ENCODE measurements at places on chromosomes 13 and 19. TPM values are rescaled to one million over a fixed set of nuclear protein-coding genes. Genes with fewer than 3 reads are reported as not detected.
A peak's percentile ranks its signal among the peaks of the same experiment; 100 is the strongest.

GRCh38 chr19:46116121-46116520 lies 8.4 kb downstream of the IGFL3 start:
- H3K27me3 ChIP-seq: no peaks in the 10 kb centered on the region
- no peak overlapping the region for H3K4me3 ChIP-seq

KLF1 gene
- not detected for total RNA-seq

DNA sequence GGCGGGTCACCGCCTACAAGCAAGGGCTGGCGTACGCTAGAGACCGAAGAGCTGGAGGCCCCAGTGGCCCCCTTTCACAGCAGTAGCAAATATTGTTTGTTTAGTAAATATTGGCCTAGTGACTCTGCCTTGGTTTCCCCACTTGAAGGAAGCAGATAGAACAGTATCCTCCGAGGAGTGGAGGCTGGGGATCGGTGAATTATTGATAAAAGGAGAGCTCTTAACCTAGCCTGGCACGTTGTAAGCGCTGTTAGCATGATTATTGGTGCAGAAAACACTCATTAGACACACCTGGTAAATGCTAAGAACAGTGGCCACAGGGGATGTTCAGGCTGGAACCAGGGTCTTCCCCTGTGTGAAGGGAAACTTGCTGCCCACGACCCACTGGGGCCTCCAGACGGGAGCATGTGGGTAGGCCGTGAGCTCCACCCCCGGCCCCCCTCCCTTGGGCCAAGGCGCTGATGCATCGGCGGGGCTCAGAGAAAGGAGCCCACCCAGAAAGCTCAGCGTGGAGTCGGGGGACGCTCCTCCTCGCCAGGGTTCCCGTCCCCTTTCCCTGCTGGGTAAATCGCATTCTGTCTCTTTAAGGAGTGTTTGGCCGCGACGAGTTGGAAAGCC lies 2.3 kb downstream of the IER2 start:
- H3K27ac ChIP-seq: peak overlapping the region; percentile 100
- H3K36me3 ChIP-seq: no peaks in the 10 kb centered on the region
- no peaks in the 10 kb centered on the region for H3K27me3 ChIP-seq
- peaks cover 60% of the 10 kb centered on the region for H3K4me1 ChIP-seq

CCDC8 gene
- total RNA-seq: 4.5 TPM

LILRA1 gene
- total RNA-seq: 0.23 TPM

- DNase-seq: no peak
- no peaks in the 10 kb centered on the region for H3K27me3 ChIP-seq
- peaks cover 12% of the 10 kb centered on the region for H3K4me1 ChIP-seq
- no peak overlapping the region for H3K4me3 ChIP-seq
- H3K36me3 ChIP-seq: peaks cover 67% of the 10 kb centered on the region
- H3K27ac ChIP-seq: no peak overlapping the region
Observed at GRCh38 chr19:6038634-6039405, 60.9 kb upstream of the RANBP3 start.

SIGLEC6 gene
- 0.58 TPM for total RNA-seq

GRCh38 chr13:49020940-49021553 lies 45.3 kb downstream of the FNDC3A start:
- no peaks in the 10 kb centered on the region for H3K27me3 ChIP-seq
- no peak for DNase-seq
- no peaks in the 10 kb centered on the region for H3K4me1 ChIP-seq
- no peaks in the 10 kb centered on the region for H3K36me3 ChIP-seq

DNA sequence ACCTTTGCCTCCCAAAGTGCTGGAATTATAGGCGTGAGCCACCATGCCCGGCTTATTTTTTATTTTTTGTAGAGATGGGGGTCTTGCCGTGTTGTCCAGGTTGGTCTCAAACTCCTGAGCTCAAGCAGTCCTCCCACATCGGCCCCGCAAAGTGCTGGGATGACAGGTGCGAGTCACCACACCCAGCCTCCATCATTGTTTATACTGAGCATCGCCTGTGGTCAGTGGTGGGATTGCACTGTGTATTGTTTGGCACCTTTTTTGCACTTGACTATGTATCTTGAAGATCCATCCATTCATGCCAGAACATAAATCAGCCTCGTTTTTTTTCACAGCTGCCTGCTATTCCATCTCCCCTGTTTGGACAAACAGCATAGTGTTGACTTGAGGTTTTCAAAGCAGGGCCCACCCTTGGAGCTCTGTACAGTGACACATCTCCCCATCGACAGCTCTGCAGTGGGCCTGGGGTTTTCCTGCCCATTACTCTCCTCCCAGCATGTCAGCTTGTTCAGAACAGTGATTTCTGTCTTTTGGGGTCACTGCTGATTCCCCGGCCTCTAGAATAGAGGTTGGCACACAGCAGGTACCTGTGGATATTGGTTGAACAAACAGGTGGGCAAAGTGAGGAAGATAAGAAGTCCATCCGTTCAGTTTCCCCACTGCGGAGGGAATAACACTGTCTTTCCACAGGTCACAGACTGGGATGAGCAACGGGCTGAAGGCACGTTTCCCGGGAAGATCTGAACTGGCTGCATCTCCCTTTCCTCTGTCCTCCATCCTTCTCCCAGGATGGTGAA lies 8.2 kb upstream of the UPK1A start:
- no peak for DNase-seq
- H3K27me3 ChIP-seq: no peaks in the 10 kb centered on the region
- H3K36me3 ChIP-seq: peaks cover 100% of the 10 kb centered on the region
- H3K4me3 ChIP-seq: no peak overlapping the region
- no peaks in the 10 kb centered on the region for H3K4me1 ChIP-seq

DNA sequence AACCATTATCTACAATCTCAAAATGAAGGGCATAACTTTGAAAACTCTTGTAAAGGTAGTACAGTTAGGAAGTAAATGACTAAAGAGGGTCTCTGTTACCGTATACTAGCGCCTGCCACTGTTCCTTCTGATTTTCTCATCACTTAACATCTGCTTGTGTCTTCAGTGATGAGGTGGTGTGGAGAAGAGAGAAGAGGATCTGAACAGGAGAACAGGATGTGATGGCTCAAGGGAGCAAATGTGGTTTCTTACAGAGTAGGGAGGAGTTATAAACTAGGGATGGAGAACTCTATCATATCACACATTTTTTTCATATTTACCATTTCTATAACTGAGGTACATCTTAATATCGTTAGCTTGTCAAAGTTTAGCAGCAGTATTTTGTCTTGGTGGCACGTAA lies 1.1 kb downstream of the KCTD4 start:
- no peaks in the 10 kb centered on the region for H3K27me3 ChIP-seq
- no peaks in the 10 kb centered on the region for H3K4me1 ChIP-seq
- H3K27ac ChIP-seq: no peak overlapping the region
- H3K36me3 ChIP-seq: no peaks in the 10 kb centered on the region
- no peak overlapping the region for H3K4me3 ChIP-seq

DNA sequence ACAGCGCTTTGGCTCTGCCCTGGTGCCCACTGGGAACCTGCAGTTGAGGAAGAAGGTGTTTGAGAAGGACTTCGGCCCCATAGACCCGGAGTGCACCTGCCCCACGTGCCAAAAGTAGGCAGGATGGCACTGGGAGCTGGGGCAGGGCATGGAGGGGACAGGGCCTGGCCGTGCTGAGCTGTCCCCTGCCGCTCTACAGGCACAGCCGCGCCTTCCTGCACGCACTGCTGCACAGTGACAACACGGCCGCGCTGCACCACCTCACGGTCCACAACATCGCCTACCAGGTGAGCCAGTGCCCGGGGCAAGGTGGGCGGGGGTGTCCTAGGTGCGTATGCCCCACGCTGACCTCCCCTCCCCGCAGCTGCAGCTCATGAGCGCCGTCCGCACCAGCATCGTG lies 5.1 kb upstream of the DNM2 start:
- peaks cover 37% of the 10 kb centered on the region for H3K36me3 ChIP-seq
- H3K4me3 ChIP-seq: no peak overlapping the region
- H3K27ac ChIP-seq: no peak overlapping the region
- H3K27me3 ChIP-seq: no peaks in the 10 kb centered on the region
- no peak for DNase-seq

PSENEN gene
- total RNA-seq: 48.7 TPM

DNA sequence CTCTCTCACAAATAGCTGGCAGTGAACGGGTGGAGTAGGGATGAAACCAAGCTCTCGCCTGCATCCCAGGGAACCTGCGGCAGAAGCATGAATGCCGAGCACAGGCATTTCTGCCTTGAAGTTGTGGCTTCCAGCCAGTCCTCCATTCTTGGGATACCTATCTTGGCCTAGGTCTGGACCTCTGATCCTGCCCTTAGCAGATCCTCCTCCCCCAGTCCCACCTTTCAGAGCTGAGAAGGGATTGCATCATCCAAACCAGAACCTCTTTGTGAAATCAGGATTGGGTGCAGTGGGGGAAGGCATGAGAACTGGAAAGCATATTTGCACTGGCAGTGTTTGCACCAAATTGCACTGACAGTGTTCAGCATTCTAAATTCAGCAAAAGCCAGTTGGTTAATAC lies 5.8 kb downstream of the ZNF780A start:
- no peak for DNase-seq
- H3K4me1 ChIP-seq: peaks cover 12% of the 10 kb centered on the region
- no peak overlapping the region for H3K4me3 ChIP-seq
- H3K36me3 ChIP-seq: peaks cover 52% of the 10 kb centered on the region
- H3K27ac ChIP-seq: no peak overlapping the region
- H3K27me3 ChIP-seq: no peaks in the 10 kb centered on the region

DNA sequence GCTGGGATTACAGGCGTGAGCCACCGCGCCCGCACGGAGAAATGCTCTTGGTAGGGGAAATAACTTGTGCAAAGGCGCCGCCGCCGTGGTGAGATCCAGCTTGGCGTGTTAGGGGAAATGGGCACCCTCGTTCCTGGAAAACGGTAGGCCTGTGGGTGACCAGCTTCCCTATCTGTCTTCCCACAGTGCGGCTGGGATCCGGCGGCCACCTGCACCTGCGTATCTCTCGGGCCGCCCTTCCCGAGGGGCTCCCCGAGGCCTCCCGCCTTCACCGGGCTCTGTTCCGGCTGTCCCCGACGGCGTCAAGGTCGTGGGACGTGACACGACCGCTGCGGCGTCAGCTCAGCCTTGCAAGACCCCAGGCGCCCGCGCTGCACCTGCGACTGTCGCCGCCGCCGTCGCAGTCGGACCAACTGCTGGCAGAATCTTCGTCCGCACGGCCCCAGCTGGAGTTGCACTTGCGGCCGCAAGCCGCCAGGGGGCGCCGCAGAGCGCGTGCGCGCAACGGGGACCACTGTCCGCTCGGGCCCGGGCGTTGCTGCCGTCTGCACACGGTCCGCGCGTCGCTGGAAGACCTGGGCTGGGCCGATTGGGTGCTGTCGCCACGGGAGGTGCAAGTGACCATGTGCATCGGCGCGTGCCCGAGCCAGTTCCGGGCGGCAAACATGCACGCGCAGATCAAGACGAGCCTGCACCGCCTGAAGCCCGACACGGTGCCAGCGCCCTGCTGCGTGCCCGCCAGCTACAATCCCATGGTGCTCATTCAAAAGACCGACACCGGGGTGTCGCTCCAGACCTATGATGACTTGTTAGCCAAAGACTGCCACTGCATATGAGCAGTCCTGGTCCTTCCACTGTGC lies 2.4 kb downstream of the GDF15 start:
- DNase-seq: no peak
- H3K27me3 ChIP-seq: no peaks in the 10 kb centered on the region
- peak overlapping the region; percentile 45 for H3K4me3 ChIP-seq
- peaks cover 29% of the 10 kb centered on the region for H3K4me1 ChIP-seq

CEACAM8 gene
- total RNA-seq: not detected

DNA sequence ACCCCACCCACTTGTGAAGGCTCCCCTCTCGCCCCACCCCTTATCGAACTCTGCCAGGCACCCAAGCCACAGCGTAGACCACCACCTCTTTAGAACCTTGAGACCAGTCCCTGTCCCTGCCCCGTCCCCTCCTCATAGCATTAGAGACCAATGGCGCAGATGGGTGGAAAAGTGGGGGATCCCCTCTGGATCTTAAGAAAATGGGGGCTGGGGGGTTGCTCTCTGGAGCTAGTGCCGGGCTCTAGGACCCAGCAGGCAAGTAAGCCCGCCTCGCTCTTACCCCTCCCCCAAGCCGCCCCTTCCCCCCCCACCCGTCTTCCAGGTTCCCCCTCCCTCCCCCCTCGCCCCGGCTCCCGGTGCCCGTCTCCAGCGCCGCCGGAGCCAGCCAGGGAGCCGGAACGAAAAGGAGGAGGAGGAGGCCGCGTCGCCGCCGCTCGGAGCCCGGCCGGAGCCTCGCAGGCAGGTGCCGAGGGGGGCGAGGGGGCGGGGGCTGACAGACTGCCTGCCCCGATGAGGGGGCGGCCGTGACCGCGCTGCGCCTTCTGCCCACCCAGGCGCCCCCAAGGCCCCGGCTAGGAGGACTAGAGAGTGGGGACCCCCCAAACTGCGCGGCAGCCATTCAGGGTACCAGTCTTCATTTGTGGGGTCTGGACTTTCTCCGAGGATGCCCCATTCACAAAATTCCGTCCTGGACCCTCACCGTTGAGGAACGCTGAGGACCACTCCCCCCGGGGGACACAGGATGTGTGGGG lies at the start of gene SPRED3:
TSS of gene SPRED3 (plus strand) at position 349 of the 752 bp plus-strand sequence. CDS start 1,606 bp downstream, outside the sequence.
- DNase-seq: no peak
- H3K36me3 ChIP-seq: peaks cover 10% of the 10 kb centered on the region
- H3K27ac ChIP-seq: peak within 1 kb of the TSS; percentile 75
- peaks cover 3% of the 10 kb centered on the region for H3K27me3 ChIP-seq

DNA sequence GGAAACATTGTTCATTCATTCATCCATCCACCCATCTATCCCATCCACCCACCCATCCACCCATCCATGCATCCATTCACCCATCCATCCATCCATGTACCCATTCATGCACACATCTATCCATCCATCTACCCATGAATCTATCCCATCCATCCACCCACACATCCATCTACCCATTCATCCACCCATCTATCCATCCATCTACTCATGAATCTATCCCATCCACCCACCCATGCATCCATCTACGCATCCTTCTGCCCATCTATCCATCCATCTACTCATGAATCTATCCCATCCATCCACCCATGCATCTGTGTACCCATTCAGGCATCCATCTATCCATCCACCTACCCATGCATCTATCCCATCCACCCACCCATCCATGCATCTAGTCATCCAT lies 51.6 kb upstream of the URI1 start:
- H3K4me3 ChIP-seq: no peak overlapping the region
- no peak for DNase-seq
- no peak overlapping the region for H3K27ac ChIP-seq
- H3K4me1 ChIP-seq: no peaks in the 10 kb centered on the region
- H3K27me3 ChIP-seq: peaks cover 7% of the 10 kb centered on the region

SDHAF1 gene
- 60.3 TPM for total RNA-seq

DNA sequence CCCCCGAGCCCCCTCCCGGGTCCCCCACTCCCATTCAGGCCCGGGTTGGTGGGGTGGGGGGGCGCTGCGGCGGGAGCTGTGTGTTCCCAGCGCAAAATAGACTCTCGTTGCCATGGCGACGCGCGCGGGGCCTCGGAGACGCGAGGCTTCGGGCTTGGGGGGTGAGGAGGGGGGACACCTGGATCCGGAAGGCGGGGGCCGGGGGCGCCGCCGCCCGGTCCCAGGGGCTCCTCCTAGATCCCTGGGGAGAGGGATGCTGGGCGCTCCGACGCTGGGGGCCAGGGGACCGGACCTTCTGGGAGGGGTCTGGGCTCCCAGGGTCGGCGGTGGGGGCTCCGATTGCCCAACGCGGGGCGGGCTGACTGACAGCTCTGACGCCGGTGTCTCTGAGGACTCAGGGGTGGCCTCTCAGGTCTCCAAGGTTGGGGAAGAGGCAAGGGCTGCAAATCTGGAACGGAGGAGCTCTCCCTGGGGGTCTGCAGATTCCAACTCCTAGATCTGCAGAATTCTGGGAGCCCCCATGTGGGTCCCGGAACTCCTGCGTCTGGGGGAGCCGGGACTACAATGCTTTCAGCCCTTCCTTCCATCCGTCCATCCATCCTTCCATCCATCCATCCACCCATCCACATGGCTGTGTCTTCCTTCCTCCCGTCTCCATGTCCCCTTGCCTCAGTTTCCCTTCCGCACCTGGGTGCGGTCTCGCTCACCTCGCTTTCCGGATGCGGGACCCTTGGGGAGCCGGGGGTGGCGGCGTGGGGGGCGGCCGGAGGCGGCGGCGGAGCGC lies 9.1 kb upstream of the SHISA7 start:
- H3K4me1 ChIP-seq: peaks cover 14% of the 10 kb centered on the region
- peaks cover 5% of the 10 kb centered on the region for H3K36me3 ChIP-seq
- H3K27ac ChIP-seq: no peak overlapping the region
- H3K4me3 ChIP-seq: peak overlapping the region; percentile 24
